ENCODE measurements at places on chromosomes 7 and 10.
A peak's percentile ranks its signal among the peaks of the same experiment; 100 is the strongest.

- no peak for DNase-seq
Observed at GRCh38 chr7:28708033-28708951, 249.8 kb downstream of the TRIL start.

DNA sequence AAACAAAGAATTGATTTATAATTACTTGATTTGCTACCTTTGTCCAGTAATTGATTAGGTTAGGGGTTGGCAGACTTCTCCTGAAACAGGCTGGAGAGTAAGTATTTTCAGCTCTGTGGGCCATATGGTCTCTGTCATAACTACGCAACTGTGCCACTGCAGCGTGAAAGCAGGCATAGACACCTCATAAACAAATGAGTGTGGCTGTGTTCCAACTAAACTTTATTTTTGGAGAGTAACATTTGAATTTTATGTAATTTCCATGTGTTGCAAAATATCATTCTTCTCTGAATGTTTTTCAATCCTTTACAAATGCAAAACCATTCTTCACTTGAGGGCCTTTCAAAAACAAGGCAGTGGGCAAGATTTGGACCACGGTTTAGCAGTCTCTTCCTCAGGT, 76.9 kb downstream of the GALNT17 start:
- no peak for DNase-seq

GRCh38 chr10:130635528-130635927, 499.3 kb downstream of the GLRX3 start:
- DNase-seq, result no peak

GRCh38 chr10:121281576-121281975, 316.7 kb downstream of the FGFR2 start:
- DNase-seq, result no peak

DNA sequence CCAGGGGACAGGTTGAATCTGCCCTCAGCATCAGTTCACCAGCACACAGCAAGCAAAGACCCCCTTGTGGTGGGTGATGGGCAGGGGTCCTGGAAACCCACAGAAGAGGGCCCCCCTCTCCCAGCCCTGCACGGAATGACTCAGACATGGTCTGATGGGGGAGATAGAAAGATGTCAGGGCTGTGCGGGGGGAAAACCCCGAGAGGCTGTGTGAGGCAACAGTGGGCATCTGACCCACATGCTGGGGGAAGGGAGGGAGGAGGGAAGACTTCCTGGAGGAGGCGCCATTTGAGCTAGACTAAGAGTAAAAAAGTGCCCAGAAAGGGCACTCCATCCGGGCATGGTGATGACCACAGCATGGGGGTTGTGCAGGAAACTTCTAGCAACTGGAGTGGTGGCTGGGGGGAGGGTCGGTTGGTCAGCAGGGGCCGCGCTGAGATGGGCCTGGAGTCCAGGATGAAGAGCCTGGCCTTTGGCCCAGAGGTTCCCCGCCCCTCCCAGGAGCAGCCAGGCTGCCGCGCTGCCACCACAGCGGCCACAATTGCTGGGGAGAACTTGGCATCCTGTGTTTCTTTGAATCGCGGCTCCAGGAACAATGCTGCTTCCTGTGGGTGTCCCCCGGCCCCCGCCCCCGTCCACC, 2.5 kb downstream of the LFNG start:
- peak; percentile 72 for DNase-seq

DNA sequence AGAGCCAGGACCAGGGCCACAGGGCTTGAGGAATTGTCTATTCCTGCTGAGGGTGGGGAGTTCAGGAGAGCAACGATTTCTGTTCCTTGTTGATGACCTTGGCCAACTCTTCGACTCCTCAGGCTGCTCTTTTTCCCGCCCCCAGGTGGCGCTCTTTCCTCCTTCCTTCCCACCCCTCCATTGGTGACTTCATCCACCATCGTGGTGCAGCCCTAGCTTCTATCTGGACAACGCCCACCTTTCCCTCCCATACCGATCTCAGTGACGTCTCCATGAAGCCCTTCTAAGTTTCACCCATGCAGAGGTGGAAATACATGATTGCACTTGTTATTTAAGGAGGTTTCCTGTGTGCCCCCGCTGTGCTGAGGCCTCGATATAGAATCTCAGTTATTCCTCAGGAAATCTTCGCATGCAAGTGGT, 22.1 kb upstream of the CARD11 start:
- DNase-seq, result no peak

- no peak for DNase-seq
Observed at GRCh38 chr7:95730493-95731280, 41.7 kb upstream of the DYNC1I1 start.

- DNase-seq, result no peak
Observed at GRCh38 chr10:10213237-10213636, 804.4 kb upstream of the CELF2 start.

DNA sequence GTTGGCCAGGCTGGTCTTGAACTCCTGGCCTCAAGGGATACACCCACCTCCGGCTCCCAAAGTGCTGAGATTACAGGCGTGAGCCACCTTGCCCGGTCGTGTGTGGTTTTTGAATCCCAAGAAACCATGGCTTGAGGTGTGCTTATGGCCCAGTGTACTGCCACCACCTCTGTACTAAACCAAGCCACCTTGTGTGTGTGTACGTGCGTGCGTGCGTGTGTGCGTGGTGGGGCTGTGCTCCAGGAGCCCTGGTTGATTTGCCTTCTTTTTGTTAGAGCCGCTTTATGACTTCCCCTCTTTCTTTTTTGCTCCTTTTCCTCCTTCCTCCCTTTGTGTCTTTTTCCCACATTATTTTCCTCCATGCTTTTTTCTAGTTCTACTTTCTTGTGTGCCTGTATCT, 121.4 kb downstream of the CAMK1D start:
- DNase-seq, result no peak

DNA sequence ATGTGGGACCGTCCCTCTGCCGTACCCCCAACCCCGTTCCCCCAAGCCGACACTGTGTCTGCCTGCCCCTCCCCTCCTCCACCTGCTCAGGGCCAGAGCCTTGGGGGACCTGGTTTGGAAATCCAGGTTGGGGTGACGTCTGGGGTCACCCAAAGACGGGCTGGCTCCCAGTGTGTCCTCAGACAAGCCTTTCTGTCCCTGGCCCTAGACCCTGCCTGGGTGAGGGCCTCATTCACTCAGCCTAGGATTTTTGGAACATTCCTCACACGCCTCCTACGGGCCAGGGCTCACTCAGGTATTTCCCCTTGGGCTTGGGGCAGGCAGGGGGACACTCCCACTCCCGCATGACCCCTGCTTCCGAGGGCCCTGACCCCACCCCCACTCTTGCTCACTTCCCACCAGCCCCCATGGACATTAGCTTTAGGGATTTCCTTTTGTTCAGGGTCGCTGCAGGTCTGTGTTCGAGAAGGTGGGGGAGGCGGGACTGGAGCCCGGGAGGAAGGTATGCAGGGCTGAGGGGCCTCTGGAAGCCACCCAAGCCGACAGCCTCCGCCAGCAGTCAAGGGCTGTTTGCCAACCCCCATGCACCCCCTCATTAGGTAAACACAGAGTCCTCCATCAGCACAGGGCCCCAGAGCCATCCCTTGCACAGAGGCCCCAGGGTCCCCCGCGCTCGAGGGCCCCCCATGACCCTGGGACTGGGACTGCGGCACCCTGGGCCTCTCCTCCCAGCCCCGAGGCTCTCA, 35.1 kb downstream of the PDGFA start:
- DNase-seq, result no peak

DNA sequence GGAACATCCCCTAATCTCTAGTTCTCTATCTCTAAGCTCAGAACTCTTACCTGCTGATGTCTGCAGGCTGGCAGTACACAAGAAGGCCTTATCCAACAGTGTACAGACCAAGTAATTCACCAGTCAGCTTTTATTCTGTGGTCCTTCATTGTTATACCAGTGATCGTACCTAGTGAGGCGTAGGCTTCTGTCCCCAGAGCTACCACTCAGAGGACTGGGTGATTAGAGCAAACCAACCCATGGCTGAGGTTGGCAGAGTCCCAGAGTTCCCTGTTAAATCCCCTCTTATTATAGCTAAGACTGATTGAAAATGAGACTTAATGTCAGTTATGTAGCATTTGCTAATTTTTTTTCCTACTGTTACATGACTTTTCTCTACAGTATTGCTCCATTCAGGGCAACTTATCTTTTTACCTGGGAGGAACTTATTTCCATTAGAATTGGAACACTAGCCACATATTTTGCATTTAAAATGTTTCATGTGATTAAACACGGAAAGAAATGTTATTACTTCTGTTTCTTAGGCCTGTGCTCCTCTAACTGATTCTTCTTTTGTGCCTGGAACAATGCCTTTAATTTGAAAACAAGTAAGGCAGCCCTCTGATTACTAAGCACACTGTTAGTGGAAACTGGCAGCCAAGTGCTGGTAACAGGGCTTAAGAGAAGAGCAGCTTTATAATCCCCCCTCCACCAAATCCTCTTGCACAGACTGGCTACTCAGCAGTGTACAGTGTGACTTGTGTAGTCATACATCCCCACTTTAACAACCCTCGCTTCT, 127.2 kb downstream of the LRRC4 start:
- no peak for DNase-seq

DNA sequence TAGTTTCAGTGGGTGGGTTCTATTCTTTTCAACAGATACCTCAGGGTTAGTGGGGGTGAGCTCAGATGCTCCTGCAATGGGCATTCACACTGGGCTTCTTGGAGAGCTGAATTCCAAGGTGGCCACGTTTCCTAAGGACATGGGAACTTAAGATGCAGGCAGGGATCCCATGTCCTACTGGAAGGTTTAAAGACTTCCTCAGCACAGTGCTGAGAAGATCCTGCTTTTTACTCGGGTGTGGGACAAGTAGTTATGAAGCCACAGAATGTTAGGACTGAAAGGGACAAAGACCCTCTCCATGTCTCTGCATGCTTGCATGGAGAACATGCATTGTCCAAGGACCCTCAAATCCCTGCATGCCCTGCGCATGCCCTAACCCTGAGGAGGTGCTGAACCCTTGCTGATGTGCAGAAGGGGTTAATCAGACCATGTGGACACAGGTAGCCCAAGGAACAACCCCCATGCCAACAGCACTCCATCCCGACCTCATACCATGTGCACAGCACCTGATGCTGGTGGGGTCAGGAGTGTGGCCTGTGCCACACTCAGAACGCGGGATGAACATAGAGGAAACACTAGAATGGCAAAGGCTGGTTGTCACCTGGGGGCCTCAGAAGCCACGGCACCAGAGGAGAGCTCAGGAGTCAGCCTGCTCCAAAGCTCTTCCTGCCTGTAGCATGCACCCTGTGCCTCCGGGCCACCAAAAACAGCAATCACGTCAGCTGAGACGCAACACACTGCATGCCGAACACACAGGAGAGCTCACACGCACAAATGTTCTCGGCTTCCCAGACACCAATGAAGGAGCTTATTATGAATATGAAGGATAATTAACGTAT, 15.2 kb downstream of the IL2RA start:
- DNase-seq, result no peak

DNA sequence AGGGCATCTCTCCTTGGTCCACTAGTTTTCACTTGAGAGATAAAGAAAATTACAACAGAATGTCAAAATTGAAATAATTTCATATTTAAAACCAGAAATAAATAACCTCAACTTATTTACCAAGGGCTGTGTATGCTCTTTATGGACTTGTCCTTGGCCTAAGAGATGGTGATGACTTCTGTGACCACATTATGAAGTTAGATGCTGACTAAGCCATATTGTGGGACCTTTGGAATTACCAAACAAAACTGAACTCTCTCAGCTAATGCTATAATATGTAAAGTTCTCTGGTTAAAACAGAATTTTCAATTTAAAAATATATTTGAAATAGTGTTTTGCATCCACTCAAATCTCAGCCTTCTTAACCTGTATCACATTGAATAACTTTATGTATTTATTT, 38.9 kb downstream of the CALCR start:
- no peak for DNase-seq

GRCh38 chr7:84535580-84536270, 341.1 kb upstream of the SEMA3A start:
- no peak for DNase-seq

DNA sequence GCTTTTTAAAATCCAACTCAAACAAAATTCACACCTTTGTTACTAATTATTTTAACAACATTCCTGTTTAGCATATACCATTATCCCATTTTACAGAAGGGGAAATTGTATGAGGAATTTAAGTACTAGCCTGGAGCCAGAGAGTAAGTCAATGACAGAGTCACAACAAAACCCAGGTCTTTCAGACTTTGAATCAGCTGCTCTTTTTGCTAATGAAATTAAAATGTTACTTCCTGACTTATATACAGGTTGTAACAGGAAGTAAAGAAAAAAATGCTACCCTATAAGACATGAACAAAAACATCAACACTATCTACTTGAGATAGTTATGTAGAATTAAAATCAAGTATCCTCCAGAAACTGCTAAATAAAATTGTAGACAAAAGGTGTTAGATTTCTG, 82.6 kb upstream of the ASAH2 start:
- DNase-seq, result no peak

GRCh38 chr10:23516530-23516929, 77.7 kb downstream of the OTUD1 start:
- DNase-seq, result no peak

GRCh38 chr7:17492437-17492836, 194.0 kb downstream of the AHR start:
- no peak for DNase-seq

DNA sequence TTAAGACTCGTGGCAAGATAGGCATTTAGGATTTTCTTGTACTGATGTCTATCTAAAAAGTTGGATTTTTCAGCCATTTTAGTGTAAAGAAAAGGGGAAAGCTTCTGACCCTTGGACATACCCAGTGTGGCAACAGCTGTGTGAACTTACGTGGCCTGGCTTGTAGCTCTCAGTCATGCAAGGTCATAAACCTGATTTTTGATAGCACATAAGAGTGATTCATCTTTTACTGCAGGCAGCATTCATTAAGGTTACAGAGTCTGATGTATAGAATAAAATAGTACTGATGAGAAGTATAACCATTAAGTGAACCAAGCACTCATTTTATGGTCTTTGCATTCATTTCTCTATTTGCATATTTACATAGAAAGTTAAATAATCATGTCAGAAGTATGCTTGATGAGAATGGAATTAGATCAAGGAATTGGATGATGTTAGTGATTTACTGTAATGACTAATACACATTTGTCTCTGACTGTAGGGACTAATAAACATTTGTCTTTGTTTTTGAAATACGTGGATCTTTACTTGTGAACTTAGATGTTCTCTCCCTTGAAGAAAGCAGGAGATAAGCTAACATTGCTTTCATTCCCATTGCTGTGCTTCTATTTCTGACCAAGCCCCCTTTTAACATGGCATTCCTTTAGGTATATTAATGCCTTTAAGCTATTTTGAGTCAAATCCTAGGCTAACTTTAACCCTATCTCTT, 88.2 kb downstream of the GSDME start:
- no peak for DNase-seq

DNA sequence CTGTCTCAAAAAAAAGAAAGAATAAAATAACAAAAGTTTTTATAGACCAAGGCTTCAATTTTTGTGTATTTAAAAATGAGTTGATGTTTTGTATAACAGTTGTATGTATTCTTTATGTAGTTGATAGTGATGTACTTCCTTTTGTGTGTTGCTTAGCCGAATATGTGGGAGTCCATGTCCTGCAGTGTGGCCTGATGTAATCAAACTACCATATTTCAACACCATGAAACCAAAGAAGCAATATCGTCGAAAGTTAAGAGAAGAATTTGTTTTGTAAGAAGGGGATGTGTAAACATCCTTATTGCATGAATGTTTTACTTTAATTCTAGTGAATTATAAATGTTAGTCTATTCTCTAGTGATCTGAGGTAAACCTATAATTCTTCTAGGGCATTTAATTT, 56.6 kb downstream of the MPLKIP start:
- DNase-seq, result no peak
